Astrocyte (in vitro differentiated cells and primary cell): ENCODE measurements at places on chromosomes 13 and 19. TPM values are rescaled to one million over a fixed set of nuclear protein-coding genes. Genes with fewer than 3 reads are reported as not detected.

Gene IGFL1
- total RNA-seq: not detected in 2 replicates

Gene RFPL4A
- total RNA-seq: 0.43 TPM in 1 of 2 replicates, not detected in the other

GRCh38 chr13:46751811-46752635, 44.9 kb downstream of the ESD start:
- peaks cover 24% of the 10 kb centered on the region for H3K4me1 ChIP-seq
- no peak overlapping the region for H3K27ac ChIP-seq
- no peaks in the 10 kb centered on the region for H3K27me3 ChIP-seq
- no peak overlapping the region for H3K4me3 ChIP-seq
- DNase-seq: peak; percentile 60

DNA sequence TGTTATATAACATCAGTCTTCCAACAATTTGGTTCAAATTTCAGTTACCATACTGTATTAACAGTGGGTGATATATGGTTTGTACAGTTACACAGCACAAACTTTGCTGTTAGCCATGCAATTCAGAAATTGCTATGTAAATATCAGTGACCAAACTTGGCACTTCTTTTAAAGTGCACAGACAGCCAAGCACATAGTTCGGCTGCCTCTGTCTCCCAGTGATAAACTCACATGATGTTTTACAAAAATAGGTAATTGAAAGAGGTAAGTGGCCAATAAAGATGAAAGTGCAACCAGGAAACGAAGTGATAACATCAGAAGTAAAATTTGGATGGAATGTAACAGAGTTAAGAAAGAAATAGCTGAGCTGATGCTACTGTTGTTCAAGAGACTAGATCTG, 143.9 kb downstream of the PCDH9 start:
- no peak overlapping the region for H3K4me3 ChIP-seq
- peak; percentile 28 for DNase-seq
- H3K4me1 ChIP-seq: no peaks in the 10 kb centered on the region
- no peak overlapping the region for H3K27ac ChIP-seq

Gene SPINT2
- total RNA-seq: 119 and 171 TPM in 2 replicates

- no peak overlapping the region for H3K27ac ChIP-seq
- no peaks in the 10 kb centered on the region for H3K4me1 ChIP-seq
- no peak overlapping the region for H3K4me3 ChIP-seq
- H3K27me3 ChIP-seq: peaks cover 6% of the 10 kb centered on the region
- no peak for DNase-seq
These were observed 21.2 kb upstream of the CPB2 start for GRCh38 chr13:46126056-46126455.

GRCh38 chr13:106078191-106078590, 457.3 kb downstream of the EFNB2 start:
- H3K27ac ChIP-seq: no peak overlapping the region
- H3K36me3 ChIP-seq: no peaks in the 10 kb centered on the region
- H3K4me3 ChIP-seq: no peak overlapping the region
- peak; percentile 71 for DNase-seq
- no peaks in the 10 kb centered on the region for H3K4me1 ChIP-seq
- no peaks in the 10 kb centered on the region for H3K27me3 ChIP-seq

GRCh38 chr13:64819081-64819480, 2411.1 kb downstream of the PCDH9 start:
- H3K27ac ChIP-seq: no peak overlapping the region
- H3K27me3 ChIP-seq: no peaks in the 10 kb centered on the region
- H3K36me3 ChIP-seq: no peaks in the 10 kb centered on the region

- no peak for DNase-seq
- no peaks in the 10 kb centered on the region for H3K4me1 ChIP-seq
- H3K4me3 ChIP-seq: no peak overlapping the region
- H3K27me3 ChIP-seq: peaks cover 19% of the 10 kb centered on the region
- H3K36me3 ChIP-seq: no peaks in the 10 kb centered on the region
These were observed 229.6 kb downstream of the ZIC5 start for GRCh38 chr13:99741960-99742359.

Gene PET100
- 94.1 and 95.8 TPM in 2 replicates for total RNA-seq

Gene TRIP10
- total RNA-seq: 36.3 and 41.4 TPM in 2 replicates

- H3K4me3 ChIP-seq: peak overlapping the region; percentile 37
- peaks cover 23% of the 10 kb centered on the region for H3K4me1 ChIP-seq
- H3K27ac ChIP-seq: peak overlapping the region; percentile 95
- DNase-seq: peak; percentile 93
- no peaks in the 10 kb centered on the region for H3K27me3 ChIP-seq
- no peaks in the 10 kb centered on the region for H3K36me3 ChIP-seq
These were observed 91.9 kb upstream of the TEX29 start for GRCh38 chr13:111228262-111229144.

Gene KLF1
- 0.17 TPM in 1 of 2 replicates, not detected in the other for total RNA-seq

DNA sequence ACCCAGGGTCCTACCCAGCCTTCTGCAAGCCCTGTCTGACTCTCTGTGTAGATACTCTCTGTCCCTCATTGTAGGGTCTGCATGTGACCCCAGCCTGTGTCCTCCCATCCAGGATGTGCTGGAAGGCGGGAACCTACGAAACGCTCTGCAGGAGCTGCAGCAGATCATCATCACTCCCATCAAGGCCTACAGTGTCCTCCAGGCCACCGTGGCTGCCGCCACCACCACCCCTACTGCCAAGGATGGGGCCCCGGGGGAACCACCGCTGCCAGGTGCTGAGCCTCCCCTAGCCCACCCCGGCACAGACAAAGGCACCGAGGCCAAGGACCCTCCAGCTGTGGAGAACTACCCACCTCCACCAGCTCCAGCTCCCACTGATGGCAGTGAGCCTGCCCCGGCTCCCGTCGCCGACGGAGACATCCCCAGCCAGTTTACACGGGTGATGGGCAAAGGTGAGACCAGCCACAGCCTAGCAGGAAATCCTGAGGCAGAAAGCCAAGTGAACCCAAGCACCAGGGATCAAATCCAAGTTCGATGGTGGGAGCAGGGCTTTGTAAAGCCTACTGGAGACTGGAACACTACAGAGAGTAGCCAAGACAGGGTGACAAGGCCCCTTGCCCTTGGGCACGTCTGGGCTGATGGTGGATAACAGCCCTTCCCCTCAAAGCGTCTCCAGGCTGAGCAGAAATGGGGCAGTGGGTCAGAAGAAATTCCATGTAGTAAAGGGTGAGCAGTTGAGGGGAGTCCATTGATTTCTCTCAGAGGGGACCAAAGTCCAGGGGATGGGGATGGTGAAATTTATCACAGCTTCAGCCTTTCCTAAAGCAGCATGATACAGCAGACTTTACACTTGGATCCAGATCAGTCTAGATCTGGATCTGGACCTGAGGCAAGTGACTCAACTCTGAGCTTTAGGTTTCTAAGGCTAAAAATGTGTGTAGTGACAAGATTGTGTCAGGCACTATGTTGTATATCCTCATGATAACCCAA, 13.2 kb downstream of the PAF1 start:
- peaks cover 49% of the 10 kb centered on the region for H3K36me3 ChIP-seq
- H3K27ac ChIP-seq: no peak overlapping the region
- H3K4me1 ChIP-seq: peaks cover 6% of the 10 kb centered on the region
- DNase-seq: no peak
